ENCODE measurements at places on chromosomes 4 and X. TPM values are rescaled to one million over a fixed set of nuclear protein-coding genes. Genes with fewer than 3 reads are reported as not detected.

- DNase-seq: no peak
Measured at GRCh38 chr4:25110527-25111329, 49.5 kb downstream of the SEPSECS start.

DNA sequence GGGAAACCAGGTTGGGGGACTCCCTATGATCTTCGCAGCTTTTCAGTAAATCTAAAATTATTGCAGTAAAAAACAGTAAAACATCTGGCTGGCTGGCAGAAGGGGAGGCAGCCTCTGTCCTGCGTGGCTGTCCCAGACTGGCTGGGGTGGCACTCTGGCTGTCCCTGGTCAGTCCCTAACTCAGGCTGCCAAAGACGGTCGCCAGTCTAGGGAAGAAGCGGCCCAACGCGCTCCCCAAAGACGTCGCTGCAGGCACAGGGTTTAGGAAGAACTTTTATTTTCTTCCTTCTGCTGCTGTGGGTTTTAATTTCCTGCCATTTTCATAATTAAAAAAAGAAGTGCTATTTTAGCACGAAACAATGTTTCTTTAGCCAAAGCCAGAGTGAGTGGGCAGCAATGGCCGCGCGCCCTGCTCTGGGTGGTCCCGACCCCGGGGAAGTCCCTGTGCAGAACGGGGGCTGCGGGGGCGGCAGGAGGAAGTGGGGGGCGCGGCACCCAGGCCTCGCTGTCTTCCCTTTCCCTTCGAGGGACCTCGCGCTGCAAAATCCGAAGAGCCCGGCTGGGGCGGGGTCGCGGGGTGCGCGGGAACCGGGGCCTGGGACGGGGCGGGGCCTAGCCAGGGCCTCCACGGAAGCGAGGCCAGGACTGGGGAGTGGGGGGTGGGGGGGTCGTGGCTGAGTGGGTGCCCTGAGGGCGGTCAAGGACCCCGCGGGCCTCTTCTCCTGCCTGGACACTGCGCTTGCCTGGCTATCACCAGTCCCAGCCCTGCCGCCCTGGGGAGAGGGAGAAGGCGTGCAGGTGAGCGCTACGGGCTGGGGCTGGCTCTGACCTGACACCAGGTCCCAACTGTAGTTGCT is 6.3 kb upstream of the LETM1 start:
- no peak for DNase-seq

GRCh38 chrX:46707274-46707965 is 51.5 kb downstream of the SLC9A7 start:
- DNase-seq: no peak

GRCh38 chr4:89468602-89469001 is 161.0 kb upstream of the GPRIN3 start:
- no peak for DNase-seq

Gene TRAM1L1
- total RNA-seq: 3.8 TPM

All from Daoy (cell line).